ENCODE measurements at places on chromosomes 13 and 19.

DNA sequence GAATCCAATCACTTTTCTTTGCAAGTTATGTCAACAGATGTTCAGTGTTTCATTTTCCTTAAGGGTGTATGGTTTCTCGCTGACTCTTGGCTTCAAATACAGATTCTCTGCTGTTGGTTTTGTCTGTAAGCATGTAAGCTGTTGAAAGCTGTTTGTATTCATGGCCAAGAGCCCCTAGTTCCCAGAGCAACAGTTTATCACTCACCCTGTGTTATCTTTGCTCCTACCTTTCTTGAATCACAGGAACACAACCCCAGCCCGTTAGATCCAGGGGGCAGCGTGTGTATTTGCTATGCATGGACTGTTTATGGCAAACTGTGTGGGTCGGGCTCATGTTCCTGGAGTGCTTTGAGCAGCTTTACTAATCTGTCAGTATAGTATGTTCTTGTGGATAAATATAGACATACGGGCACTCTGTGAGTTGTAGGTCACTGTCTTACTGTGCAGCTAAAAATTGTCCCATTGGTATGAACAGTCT lies 28.9 kb downstream of the FRY start:
- DNase-seq = no peak

GRCh38 chr19:30071871-30072270 lies 129.8 kb downstream of the URI1 start:
- no peak for DNase-seq

DNA sequence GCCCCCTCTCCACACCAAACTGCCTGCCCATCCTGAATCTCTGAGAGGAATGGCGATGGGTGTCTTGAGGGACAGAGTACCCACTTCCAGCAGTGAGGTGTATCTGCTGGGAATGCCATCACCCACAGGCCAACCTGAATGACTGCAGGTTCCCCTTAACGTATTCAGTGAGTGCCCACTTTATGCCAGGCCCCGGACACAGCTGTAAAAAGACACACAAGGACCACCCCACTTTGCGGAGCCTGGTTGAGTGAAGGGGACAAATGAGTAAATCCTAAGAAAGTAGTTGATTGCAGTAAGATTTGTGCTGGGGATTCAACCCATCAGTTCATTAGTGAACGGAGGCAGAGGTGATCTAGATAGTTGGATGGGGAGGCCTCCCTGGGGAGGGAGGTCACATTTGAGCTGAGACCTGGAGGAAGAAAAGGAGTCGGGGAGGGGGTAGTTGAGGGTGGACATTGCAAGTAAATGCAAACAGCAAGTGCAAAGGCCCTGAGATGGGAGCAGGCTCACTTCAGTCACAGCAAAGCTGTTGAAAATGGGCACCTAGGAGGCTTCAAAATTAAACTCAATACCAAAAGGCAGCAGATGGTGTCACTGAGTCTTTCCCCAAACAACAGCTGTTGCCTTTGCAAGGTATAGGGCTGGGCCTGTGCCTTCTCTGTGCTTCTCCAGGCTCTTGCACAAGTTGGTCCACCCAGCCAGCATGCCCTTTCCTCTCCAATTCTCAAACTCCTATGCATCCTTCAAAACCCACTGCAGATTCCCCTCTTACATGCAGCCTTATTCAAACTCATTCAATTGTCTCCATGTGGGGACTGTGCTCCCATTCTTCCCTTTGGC lies 4.3 kb downstream of the GDF15 start:
- no peak for DNase-seq

- DNase-seq = no peak
Measured at GRCh38 chr13:39253774-39254173, 215.5 kb downstream of the NHLRC3 start.

DNA sequence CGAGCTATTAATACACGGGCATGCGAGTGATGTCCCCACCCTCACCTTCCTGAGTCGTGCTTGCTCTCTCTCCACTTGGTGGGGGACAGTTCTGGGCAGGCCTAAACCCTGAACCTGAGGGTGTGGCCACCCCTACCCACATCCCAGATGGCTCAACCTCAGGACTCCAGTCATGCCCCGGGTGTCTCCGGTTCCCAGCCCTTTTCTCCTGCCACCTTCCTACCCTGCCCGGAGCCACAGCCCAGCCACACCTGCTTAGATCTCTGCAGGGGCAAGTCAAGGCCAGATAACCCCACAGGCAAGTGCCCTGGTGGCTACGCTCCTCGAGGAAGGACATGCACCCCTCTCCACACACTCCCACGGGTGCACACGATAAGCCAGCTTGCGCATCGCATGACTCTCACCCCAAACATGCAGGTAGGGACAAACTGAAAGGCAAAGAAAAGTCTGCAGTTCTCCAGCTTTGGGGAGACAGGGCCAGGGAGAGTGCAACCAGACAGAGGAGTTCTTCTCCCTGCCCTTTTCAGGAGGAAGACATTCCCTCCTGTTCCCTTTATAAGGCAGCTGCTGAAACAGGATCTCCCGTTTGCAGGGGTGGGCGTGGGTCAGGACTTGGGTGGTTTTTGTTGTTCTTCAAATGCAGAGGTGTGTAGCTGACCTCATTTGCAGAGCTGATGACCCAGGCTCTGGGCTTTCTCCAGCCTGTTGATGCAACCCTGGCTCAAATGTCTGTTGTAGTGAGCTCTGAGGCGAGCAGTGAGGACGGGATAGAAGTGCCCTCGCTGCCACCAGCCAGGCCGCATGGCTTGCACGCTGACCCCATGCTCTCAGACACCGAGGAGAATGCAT lies 88.6 kb downstream of the DPF1 start:
- no peak for DNase-seq

- no peak for DNase-seq
Measured at GRCh38 chr19:48644839-48645619, 958 bp downstream of the CA11 start.

All from urinary bladder (tissue), 4 donors.